ENCODE measurements at places on chromosomes 4 and X. TPM values are rescaled to one million over a fixed set of nuclear protein-coding genes. Genes with fewer than 3 reads are reported as not detected.

Gene NXF2B
- total RNA-seq: not detected

Gene TASL
- total RNA-seq: not detected

Gene ZFP42
- total RNA-seq: under 0.01 TPM

Gene CSAG2
- total RNA-seq: not detected

Gene MTCP1
- 1.8 TPM for total RNA-seq

Gene PFKFB1
- 0.13 TPM for total RNA-seq

Gene CYLC1
- not detected for total RNA-seq

Gene KLB
- total RNA-seq: under 0.01 TPM

Gene FDCSP
- not detected for total RNA-seq

Gene ANXA10
- 0.79 TPM for total RNA-seq

Gene PRAF2
- total RNA-seq: 1.7 TPM

Gene SPIN2B
- 0.79 TPM for total RNA-seq

Gene ATP8A1
- total RNA-seq: 1.4 TPM

Data from bronchial epithelial cell (primary cell).